ENCODE measurements at places on chromosomes 7 and 10. TPM values are rescaled to one million over a fixed set of nuclear protein-coding genes. Genes with fewer than 3 reads are reported as not detected.
A peak's percentile ranks its signal among the peaks of the same experiment; 100 is the strongest.

DNA sequence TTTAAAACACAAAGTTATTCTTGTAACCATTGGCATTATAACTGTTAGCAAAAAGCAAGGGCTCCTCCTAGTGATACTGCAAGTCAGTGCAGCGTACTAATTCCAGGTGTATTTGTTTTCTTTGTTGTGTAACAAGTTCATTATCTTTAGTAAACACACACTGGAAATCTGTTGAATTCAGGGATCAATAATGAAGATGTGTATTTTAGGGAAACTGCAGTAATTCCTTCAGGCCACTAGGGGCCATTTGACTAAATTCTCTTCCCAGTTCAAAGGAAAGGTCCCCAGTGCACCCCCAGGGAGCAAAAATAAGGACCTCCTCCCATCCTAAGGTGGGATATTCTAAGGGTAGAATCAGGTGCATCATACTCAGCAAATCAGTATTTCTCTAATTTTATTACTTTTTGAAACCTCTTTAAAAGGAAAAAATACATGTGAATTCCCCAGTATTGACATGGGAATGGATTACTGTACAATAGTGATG lies 158.6 kb upstream of the LYZL1 start:
- no peak for DNase-seq

DNA sequence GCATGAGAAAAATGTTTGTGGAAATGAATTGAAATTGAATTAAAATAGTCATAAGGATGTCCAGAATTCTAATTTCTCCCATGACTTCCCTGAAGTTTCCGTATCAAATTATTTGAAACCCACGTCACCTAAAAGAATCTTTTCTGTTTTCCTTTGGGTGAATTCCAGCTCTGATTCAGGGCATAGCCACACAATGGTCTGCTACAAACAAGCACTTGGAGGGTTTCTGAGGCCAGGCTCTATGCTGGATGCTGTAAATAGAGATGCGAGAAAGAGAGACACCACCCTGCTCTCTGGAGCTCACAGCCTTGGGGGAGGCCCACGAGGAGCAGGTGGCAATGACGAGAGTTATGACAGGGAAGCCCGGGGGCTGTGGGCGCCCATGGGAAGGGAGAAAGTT lies 33.6 kb downstream of the GHRHR start:
- DNase-seq: no peak

GRCh38 chr7:124428781-124429180 lies 336.8 kb downstream of the GPR37 start:
- peak; percentile 17 for DNase-seq

DNA sequence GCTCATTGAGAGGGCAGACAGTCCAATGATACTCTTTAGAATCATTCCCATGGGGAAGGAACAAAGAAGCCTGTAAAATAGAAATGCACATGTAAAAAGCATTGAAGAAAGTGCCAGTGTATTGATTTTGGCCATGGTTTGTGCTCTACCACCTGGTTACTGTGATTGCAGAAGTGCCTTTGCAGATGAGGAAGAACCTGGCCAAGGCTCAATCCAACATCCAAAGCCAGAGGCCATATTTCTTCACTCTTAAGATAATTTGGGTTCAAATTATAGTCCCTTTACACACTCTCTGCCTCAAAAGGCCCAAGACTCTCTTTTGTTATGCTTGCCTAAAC lies 122.1 kb downstream of the EGFR start:
- no peak for DNase-seq

DNA sequence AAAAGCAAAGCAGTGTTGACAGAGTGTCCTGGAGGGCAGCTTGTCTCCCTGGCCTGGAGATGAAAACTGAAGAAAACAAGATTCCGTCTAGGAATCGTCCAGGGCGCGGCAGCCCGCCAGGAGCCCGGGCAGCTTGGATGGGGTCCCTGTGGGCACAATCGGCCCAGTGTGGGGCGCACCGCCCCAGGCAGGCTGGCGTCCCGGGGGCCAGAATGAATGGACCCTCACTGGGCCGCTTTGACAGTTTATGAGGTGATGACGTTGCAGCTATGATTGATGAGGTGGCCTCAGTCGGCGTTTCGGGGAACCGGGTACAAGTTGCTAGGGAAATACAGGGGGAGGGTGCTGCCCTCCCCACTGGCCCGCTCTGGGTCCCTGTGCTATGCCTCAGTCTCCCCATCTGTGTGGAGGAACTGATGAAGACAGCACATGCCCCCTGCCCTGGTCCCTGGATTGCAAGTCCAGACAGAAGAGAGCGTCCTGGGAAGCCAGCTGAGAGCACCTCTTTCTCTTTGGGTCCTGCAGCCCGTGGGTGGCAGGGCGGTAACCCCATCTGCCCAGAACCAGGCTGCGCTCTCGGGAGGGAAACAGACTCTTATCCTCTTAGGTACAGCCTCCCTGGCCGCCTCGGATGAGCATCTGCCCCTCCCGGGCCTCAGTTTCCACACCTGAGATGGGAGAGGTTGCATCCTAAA lies 131.3 kb downstream of the LHPP start:
- DNase-seq: no peak

GRCh38 chr7:93551063-93551895 lies 23.2 kb downstream of the CALCR start:
- peak; percentile 12 for DNase-seq

GRCh38 chr7:25662841-25663800 lies 434.8 kb upstream of the NPVF start:
- no peak for DNase-seq

GRCh38 chr10:72782649-72783330 lies 90.8 kb downstream of the MCU start:
- no peak for DNase-seq

DNA sequence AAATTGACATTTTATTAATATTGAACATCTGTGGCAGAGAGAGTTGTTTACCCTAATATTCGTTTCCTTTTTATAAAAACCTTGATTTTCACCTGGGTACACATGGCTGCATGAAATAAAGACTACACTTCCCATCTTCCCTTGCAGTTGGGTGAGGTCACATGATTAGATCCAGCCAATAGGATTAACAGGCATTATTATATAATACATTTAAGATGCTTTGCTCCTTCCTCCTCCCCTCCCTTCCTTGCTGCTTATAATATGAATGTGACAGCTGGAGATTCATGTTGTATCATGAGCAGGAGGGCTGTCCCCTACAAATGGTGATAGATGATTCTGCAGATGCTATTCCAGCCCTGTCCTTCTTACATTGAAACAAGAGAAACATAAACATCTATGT lies 146.6 kb downstream of the SH2D4B start:
- no peak for DNase-seq

GRCh38 chr7:5528071-5528814 lies 104.6 kb upstream of the TNRC18 start:
- no peak for DNase-seq

- DNase-seq: no peak
Observed at GRCh38 chr10:3858051-3858845, 73.2 kb upstream of the KLF6 start.

GRCh38 chr7:155153676-155154075 lies 83.6 kb downstream of the HTR5A start:
- no peak for DNase-seq

DNA sequence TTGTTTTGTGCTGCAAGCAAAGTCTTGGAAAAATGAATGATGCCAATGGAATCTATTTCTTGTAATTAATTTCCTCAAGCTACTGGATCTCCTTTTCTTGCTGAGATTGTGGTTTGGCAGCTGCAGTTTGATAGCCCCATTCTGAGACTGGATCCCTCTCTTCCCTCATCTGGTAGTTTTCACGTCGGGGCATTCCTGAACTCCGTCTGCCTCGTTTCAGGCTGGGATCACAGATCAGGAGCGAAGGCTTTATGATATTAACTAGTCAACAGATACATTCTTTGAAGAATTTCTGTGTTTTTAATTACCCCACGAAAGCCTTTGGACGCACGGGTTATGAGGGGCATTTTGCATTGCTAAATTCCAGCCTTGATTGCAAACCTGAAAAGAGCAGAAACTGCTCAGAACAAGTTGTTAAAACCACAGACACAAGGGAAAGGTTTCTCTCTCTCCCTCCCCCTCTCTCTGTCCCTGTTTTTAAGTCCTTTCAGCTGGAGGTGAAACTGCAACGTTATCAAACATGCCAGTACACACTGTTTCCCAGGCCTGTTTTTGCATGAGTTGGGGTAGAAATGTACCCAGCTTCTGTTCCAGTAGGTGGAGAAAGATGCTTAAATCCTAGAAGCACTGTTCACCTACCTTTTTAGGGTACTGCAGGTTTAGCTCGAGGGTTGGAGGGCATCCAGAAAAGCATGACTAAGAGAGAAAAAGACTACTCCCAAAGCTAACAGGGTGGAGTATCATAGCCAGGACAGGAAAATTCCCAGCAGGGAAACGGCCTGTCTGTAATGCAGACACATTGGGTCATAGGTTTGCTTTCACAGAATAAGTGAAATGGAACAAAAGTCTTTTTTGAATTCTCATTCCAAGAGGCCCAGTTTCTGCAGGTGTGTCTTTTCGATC lies 124.3 kb downstream of the CUX1 start:
- DNase-seq: no peak

DNA sequence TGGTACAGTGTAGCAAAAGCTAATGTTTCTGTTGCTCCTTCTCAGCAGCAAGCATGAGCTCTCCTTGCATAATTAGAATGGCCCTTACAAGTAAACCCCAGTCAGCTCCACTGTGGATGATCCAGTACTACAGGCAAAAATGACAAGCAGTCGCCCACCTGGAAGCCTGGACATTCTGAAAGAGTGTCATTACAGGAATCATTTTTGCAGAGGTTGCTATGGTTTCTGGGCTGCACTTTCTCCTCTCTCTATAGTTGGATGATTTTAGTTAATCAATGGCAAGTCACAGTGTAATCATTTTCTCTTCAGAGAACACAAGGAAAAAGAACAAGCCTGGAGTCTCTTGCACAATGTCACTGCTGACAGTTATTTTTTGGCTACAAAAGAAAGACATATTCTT lies 102.9 kb upstream of the MYO3A start:
- DNase-seq: no peak

GRCh38 chr10:122551450-122551849 lies 9.1 kb upstream of the DMBT1 start:
- DNase-seq: no peak

DNA sequence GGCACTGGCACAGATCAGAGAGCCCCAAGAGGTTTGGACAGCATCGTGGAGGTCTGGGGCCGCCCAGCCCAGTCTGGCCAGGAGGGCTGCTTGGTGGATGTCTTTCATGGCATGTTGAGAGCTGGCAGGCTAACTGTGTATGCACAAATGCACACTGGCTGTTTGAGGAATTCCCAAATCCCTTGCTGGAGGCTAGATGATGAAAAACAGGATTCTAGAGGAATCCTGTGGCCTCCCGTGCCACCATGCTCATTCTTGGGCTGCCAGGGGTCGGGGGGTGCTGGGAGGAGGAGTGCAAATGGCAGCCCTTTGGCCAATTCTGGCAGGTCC lies 26.5 kb downstream of the LEP start:
- DNase-seq: no peak

- peak; percentile 54 for DNase-seq
Observed at GRCh38 chr10:24952707-24953645, 570 bp upstream of the PRTFDC1 start.

DNA sequence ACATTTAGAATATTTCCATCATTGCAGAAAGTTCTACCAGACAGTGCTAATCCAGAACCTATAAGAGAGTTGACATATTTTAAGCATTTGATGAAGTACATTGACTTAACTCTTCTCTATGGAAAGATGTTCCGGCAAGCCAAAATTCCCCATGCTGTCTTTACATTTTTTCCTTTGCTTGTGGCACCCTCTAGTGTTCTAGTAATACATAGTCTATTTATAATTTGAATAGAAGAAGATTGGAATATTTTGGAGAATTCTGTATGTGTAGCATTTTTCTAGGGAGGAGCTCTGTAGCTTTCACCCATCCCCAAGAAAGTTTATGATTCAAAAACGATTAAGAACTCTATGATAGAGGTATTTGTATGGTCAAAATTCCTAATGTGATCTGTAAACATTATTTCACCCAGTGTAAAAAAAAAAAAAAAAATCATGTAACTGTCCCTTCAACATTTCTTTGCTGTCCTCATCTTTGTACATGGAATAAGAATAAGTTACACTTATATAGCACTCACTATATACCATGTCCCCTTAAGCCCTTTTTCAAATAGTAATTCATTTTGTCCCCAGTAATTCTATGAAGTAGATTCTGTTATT lies 33.2 kb downstream of the NRF1 start:
- peak; percentile 28 for DNase-seq

Gene CYP2C9
- polyA plus RNA-seq: 0.60 TPM

Gene UTF1
- polyA plus RNA-seq: not detected

Gene WDR86
- polyA plus RNA-seq: 13.3 TPM

Gene TAS2R4
- 5.2 TPM for polyA plus RNA-seq

Gene LAMTOR4
- polyA plus RNA-seq: 92.2 TPM

Gene TEX47
- polyA plus RNA-seq: not detected

Gene CTAGE4
- 5.2 TPM for polyA plus RNA-seq

Gene UCMA
- not detected for polyA plus RNA-seq

Gene PSMA2
- polyA plus RNA-seq: 148 TPM

Gene ATG9B
- 1.2 TPM for polyA plus RNA-seq

Gene DYNC1I1
- 14.4 TPM for polyA plus RNA-seq

Gene KLF14
- polyA plus RNA-seq: 0.10 TPM

Data from right lung (tissue), 10 donors.